ENCODE measurements at places on chromosomes 16 and 17.

GRCh38 chr16:12716658-12717057, 87.0 kb downstream of the CPPED1 start:
- DNase-seq = no peak

DNA sequence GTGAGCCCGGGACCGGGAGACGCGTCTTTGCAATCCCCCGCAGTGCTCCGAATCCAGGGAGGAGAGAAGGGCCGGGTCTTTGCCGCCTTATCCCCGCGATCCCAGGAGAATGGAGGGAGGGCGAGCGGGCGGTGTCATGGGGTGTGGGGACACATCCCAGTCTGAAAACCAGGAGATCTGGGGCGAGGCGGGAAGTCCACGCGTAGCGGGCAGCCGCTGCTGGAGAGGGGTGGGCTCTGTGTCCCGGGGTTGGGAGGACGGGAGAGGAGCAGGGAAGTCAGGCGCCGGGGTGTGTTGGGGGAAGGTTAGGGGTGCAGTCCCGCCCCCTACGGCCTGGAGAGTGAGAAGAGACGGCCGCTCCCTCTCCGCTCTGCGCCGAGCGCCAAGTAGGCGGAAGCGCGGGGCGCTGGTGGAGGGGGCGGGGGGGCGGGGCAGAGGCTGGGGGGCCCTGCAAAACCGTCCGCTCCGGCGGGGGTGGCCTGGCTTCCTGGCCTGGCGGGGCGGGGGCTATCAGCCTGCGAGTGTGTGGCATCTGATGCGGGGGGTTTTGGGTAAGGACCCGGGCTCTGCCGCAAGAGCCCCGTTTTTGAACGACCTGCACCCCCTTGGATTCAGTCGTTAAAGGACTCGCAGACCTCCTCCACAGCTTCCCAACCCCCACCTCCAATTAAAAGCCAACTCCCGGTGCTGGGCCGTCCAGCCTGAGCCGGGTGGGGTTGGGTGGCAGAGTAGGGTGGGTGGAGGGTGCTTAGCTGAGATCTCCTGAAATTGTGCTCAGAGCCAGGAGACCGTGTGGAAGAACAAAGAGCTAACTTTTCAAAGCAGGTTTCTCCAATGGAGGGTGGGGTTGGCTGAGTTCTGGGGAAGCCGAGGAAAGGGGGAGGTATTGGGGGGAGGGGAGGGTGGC, 654 bp downstream of the LASP1 start:
- peak; percentile 88 for DNase-seq

- no peak for DNase-seq
These were observed 22.5 kb upstream of the C16orf78 start for GRCh38 chr16:49351096-49351487.

GRCh38 chr17:66477615-66478283, 175.3 kb downstream of the PRKCA start:
- DNase-seq = no peak

DNA sequence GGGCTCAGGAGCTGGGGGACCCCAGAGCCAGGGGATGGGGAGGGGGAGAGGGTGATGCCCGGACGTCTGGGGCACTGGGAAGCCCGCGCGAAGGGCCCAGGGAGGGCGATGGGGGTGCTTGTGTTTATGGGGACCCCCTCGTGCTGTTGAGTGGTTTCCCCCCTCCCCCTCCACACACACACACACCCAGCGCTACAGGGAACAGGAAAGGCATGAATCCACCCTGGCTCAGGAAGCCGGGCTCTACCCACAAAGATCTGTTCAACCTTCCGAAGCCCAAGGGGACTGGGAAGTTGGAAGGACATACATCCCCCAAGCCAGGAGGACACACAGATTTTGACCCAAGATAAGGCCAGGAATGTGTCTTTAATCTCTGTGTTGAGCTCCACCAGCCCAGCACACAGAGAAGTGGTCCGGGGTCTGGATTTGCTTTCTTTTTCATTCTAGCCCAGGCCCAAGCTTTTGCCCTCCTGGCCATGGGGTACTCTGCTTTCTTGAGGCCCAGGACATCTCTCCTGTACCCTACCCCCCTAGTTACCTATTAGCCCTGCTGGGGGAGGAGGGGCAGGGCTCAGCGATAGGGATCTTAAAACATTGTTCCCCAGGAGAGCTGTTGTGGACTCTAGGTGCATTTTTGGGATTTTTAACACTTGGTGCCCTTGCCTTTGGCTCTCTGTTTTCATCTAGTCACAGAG, 1.2 kb downstream of the UBALD2 start:
- peak; percentile 54 for DNase-seq

DNA sequence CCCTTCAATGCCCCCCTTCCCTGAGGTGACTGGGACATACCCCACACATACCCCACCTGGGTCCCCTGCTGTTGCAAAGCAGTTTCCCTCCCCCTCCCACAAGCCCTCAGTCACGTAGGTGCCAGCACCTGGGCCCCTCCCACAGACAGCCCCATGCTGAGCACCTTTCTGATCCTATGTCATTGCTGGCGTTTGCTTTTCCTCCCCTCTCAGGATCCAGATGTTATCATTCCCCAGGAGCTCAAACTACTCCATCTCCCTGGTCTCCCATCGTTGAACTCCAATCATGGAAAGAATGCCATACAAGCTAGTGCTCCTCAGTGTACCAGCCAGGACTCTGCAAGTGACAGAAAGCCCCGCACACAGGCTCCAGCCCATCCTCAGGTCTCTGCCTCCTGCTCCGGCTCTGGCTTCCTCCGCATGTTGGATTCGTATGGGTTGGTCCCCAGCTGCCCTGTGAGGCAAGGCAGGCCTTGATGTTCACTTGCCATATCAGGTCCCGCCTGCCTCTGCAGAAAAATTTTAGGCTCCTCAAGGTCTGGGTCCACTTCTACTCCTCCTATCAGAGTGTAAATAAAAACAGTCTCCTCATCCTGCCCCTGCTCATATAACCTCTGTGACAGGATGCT, 31.4 kb upstream of the MED9 start:
- no peak for DNase-seq

GRCh38 chr17:43784628-43785101, 4.4 kb downstream of the CFAP97D1 start:
- peak; percentile 68 for DNase-seq

DNA sequence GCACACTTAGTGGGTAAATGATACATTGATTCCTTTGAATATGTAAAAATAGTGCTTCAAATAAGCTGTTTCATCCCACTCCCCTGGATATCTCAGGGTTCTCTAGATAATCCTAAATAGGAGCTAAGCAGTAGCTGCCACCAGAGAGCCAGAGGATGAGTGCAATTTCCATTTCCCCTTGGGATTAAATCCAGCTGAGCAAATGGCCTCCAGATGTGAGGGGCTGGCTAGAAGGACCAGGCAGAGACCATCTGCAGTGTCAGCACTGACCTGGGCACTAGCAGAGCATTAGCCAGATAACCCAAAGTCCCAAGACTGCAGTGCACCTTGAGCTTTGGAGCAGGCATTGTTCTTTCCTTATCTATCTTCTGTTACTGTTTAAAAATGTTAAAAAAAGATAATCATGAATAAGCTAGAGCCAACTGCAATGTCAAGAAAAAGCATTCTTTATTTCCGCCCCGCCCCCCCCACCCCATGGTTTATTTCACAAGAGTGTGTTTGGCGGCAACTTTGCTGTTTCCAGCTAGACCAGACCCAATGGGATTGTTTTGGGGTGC, 19.5 kb downstream of the GPR179 start:
- DNase-seq = peak; percentile 45

DNA sequence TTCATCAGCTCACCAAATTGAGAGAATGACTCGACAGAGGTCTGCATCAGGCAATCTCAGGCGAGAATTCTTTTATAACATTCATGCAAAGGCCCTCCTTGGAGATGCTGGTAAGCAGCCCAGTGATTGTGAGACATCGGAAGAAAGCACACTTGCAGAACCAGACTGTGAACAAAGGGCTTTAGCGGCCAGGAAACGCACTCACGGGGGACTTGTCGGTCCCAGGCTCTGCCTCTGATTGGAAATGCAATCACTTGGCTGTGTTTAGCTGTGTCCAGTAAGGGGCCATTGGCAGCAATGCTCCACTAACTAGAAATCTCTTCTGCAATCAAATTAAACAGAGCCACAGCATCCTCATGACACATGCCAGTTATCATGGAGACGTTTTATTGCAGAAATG, 226.7 kb upstream of the CDH13 start:
- no peak for DNase-seq

GRCh38 chr16:55853114-55853513, 20.2 kb upstream of the CES1 start:
- DNase-seq = peak; percentile 55

- no peak for DNase-seq
These were observed 109.0 kb downstream of the RAP1GAP2 start for GRCh38 chr17:2905269-2905668.

DNA sequence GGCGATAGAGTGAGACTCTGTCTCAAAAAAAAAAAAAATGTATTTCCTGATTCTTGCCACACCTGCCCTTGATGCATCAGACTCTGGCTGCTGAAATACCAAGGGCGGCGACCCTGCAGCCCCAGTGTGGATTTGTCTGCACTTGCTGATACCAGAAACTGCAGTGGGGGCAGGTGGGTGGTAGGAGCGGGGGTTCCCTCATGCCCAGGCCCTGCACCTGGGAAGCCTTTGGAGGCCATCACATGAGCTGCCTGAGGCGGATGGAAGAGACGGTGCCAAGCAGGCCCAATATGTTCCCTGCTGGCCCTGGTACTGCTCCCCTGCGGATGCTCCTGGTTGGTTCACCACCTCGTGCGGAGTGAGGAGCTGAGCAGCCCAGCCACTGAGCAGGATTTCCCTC, 50.6 kb downstream of the MARF1 start:
- DNase-seq = no peak

DNA sequence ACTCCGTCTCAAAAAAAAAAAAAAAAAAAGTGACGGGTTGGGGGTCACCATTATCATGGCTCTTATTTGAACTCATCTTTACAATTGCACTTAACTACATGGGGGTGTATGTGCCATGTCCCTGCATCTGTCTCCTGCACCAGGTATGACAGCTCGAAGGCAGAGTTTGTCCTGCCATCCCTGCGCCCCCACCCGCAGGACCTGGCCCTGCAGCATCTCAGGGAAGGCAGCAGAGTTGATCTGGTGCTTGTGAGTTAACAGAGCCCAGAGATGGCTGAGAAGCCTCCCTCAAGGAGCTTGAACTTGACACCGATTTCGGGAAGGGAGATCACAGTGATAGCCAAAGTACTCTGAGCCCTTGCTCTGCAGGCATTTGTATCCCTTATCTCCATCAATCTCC, 44.8 kb downstream of the C16orf82 start:
- no peak for DNase-seq

GRCh38 chr17:1643293-1643998, 2.1 kb downstream of the SCARF1 start:
- no peak for DNase-seq

DNA sequence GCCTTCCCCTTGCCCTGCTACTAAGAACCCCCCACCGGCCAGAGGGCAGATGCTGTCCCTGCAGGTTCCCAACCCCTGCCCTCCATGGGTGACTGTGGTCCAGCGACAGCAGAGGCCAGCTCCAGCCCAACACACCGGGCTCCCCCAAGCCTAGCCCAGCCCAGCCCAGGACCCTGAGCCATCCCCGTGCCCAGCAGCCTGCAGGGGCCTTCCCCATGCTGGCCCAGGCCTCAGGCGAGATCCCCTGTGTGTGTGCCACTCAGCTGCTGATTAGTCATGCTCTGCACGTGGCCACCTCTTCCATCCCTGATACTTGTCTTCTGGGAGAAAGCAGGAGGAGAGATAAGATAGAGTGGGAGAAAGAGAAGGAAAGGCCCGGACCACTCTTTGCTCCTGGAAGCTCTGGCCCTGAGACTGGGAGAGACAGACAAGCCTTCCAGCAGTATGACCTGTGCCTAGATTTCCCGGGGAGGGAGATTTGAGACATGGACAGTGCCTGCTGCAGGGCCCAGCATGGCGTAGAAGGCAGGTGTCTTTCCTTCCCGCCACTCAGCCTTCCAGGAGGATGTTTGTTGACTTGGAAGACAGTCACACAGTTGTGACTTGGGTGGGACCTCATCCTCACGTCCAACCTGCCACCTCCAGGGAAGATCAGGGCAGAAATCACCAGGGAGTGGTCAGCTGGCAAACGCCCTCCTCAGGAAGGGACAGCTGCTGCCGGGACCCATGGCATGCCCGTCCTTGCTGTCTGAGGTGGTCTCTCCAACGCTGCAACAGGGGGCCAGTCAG, 41.3 kb upstream of the RASD1 start:
- peak; percentile 36 for DNase-seq

GRCh38 chr17:47423406-47424295, 99.9 kb downstream of the EFCAB13 start:
- no peak for DNase-seq

DNA sequence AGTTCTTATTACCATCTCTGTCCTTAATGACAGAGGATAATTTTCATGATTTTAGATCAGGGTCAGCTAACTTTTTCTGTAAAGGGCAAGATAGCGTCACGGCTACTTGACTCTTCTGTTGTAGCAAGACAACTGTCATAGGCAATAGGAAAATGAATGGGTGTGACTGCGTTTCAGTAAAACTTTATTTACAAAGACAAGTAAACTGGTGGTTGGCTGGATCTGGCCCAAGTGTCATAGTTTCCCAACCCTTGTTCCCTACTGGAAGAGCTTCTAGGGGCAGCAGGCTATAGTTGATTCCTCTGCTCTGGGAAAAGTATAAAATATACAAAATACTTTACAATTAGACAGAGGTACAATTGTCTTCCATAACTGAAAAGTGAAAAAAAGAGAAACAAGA, 50.6 kb upstream of the VPS4A start:
- DNase-seq = no peak

DNA sequence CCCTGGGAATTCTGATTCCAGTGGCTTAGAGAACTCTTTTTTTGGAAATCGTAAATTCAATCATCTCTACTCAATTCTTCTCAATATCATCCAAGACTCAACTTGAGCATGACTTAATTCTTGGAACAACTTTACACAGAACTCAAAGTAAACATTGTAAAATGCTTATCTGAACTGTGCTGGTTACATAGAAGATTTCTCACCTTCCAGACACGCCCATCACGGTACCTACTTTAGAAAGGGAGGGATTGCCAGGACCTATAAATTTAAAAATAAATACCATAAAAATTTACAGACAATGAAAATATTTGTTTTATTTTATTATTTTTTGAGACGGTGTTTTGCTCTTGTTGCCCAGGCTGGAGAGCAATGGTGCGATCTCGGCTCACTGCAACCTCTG, 26.5 kb downstream of the MAP1LC3B start:
- DNase-seq = no peak

Data from foreskin fibroblast (primary cell).